NCI-H510A treated with DMSO at 0.1 percent for 48 hours (cell line): ENCODE measurements at places on chromosomes 5 and 9.

GRCh38 chr9:73038089-73038509, 85.2 kb upstream of the ALDH1A1 start:
- DNase-seq, result no peak

DNA sequence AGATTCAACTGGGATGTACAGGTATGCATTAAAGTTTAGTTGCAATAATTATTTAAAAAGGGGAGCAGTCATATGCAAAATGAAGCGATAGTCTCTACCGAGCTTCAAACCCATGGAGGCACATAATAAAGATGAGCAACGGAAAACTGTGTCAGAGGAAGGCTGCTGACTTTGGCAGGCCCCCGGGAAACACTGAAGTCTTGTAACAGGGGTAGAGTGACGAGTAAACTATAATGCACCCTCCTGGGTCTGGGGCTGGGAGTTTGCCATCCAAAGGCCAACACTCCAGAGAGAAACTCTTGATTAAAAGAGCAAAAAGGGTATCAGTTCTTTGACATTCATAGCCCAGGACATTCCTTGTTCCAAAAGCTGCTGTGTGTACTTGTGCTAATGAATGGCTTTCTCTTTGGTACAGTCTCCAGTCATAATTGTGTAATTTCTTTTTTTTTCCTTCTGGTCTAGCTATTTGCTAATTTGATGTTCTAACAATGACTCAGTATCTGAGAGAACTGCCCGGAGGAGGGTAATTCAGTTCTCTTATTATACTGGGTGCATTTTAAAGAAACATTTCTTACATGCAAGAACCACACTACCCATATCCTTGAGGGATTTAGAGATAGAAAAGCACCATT, 59.2 kb downstream of the TNC start:
- no peak for DNase-seq

- no peak for DNase-seq
Measured at GRCh38 chr5:72951671-72952468, 4.0 kb upstream of the FCHO2 start.

DNA sequence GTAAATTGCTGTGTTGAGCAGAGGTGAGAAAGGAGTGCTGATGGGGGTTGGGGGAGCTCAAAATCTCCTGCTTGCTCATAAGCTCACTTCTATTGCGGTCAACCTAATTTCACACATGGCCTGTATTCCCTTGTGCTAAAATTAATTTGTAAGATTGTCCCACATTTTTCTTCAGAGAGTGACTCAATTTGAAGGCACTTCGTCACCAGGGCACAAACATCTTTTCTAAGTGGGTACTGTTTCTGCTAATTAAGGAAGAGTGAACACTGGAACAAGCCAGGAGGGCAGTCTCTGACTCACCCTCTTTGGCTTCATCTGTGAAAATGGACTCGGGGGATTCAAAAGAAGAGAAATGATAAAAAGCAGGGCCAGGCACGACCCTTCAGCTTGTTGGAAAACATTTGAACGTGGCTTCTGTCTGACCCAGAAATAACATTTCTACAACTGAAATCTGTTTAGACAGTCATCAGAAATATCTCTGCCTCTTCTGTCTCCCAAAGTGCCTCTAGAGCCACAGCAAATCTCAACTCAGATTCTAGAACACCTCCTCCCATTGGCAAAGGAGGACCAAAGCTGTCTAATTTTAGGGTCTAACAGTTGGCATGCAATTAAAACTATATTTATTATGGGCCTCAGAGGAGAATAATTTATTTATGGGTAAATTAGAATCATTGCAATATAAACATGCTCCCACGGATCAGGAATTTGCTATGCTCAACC, 49.8 kb downstream of the FEM1C start:
- no peak for DNase-seq

DNA sequence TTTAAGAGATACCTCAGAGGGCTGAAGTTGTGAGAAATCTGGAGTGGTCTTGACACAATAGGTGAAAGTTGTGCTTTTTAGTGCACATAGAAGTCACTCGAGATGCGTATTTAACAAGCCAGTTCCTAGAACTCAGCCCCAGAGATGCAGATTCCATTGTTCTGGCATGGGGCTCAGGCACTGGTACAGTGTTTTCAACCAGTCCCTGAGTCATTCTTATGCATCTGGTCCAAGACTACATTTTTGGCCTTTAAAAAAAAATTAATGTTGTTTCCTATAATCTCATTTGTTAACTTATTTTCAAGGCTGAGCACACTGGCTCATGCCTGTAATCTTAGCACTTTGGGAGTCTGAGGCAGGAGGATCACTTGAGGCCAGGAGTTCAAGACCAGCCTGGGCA, 29.6 kb downstream of the PTTG1 start:
- no peak for DNase-seq

DNA sequence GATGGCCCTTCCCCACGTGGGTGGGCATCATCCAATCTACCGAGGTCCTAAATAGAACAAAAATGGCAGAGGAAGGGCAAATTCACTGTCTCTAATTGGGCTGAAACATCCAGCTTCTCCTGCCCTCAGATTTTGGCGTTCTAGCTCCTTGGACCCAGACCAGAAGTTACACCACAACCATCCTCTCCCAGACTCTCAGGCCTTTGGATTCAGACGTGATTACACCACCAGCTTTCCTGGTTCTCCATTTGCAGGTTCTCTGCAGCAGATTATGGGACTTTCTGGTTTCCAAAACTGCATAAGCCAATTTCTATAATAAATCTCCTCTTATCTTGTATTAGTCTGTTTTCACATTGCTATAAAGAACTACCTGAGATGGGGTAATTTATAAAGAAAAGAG, 73.6 kb upstream of the STARD4 start:
- no peak for DNase-seq

GRCh38 chr5:145497052-145497451, 338.1 kb downstream of the PRELID2 start:
- no peak for DNase-seq

GRCh38 chr5:88049156-88049555, 219.5 kb downstream of the TMEM161B start:
- DNase-seq, result no peak
